ENCODE measurements at places on chromosomes 16 and 17.

DNA sequence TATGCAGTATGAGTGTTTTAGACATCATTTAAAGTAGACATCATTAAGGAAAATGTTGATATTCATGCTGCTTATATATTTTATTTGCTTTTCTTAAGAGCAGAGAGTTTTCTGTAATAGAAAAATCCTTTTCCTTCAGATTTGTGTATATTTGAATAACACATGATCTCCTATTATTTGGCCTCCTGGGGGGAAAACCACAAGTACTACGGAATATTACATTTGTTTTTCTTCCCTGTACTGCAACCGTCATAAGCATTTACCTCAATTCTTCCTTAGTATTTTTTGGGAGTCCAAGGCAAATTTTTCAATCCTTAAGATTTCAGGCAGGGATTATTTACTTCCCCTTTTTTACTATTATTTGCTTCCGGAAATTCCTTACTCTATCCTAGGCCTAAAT, 6.0 kb downstream of the RSPRY1 start:
- no peak for DNase-seq

- peak; percentile 61 for DNase-seq
These were observed 50.9 kb downstream of the ENGASE start for GRCh38 chr17:79125503-79125902.

GRCh38 chr17:30545024-30545423, 67.8 kb downstream of the GOSR1 start:
- no peak for DNase-seq

DNA sequence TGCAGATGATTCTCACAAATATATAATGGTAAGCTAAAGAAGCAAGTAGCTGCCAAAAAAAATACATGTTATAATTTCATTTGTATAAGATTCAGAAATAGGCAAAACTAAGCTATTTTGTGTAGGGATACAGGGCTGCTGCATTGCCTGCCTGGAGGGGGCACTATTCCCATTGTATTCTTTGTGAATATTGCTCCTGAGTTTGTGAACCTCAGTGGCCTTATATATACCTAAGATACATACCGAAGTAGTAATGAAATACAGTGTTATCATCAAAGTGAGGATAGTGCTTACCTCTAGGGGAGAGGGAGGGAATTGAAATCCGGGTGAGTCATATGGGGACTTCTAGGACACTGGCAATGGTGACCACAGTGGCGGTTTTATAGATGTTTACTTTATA, 53.5 kb downstream of the C17orf58 start:
- no peak for DNase-seq

DNA sequence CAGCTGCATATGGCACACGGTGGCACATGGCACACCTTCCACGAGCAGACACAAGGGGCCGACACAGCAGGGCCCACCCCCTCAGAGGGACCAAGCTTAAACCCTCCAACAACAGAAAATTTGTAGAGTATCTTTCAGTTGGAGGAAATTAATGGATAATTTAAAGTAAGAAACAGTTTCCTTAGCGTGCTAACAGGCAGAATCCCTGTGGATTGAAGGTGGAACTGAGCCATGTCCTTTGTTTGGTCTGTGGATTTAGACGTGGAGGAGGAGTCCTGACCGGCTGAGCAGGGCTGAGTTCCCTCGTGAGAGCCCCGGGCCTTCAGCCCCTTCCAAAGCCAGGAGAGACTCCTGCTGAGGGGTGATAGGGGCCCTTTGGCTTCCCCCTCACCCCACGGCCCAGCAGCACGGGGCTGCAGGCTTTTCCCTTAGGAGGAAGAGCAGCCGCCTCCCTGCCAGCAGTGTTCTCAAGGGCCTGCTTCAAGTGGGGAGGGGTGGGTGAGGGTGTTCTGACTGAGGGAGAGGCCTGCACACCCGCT, 1.4 kb upstream of the CYB561 start:
- DNase-seq, result no peak
